GM20000 (cell line): ENCODE measurements at places on chromosomes 16 and 17.

DNA sequence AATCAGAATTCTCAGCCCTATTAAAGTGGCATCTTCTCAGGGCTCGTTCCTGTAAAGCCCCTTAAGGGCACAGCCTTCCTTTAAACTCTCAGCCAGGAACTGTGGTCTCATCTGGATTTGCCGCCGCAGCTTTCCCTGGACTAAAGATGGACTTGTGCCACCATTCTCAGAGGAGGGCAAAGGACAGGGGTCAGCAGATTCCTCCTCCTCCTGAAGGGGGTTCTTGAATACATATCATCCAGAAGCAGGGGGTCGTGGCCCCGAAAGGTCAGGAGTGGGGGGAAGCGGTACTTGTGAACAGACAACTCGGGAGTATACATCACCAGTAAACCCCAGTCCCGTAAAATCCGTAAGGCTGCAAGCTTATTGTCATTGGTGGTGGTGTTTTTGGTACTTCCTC lies 174.8 kb downstream of the RPTOR start:
- DNase-seq = no peak

DNA sequence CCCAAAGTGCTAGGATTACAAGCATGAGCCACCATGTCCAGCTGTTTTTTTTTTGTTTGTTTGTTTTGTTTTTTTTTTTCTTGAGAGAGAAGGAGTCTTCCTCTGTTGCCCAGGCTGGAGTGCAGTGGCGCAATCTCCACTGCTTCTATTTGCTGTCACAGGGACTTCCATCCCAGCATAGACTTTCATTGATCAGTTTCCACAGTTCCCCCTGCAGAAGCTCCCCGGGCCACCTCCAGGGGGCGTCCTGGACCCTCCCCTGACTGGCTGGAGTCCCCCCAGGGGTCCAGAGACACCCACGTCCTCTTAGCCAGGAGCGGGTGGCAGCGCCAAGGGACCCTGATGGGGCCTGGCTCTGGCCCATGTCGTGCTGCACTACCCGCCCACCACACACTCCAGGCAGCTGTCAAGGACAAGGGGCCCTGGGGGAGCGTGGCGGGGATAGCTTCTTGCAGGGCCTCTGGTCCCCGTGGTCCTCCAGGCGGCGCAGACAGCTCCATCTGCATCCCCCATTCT lies 3.1 kb upstream of the NPW start:
- no peak for DNase-seq

DNA sequence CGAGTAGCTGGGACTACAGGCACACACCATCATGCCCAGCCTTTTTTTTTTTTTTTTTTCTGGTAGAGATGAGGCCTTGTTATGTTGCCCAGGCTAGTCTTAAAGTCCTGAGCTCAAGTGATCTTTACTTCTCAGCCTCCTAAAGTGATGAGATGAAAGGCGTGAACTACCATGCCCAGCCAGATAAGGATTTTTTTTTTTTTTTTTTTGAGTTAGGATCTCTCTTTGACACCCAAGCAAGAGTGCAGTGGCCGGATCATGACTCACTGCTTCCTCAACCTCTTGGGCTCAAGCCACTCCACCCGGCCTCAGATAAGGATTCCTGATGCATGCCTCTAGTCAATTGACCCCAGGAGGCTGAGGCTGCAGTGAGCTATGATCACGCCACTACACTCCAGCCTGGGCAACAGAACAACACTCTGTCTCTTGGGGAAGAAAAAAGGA lies 11.2 kb upstream of the PLEKHG4 start:
- no peak for DNase-seq

DNA sequence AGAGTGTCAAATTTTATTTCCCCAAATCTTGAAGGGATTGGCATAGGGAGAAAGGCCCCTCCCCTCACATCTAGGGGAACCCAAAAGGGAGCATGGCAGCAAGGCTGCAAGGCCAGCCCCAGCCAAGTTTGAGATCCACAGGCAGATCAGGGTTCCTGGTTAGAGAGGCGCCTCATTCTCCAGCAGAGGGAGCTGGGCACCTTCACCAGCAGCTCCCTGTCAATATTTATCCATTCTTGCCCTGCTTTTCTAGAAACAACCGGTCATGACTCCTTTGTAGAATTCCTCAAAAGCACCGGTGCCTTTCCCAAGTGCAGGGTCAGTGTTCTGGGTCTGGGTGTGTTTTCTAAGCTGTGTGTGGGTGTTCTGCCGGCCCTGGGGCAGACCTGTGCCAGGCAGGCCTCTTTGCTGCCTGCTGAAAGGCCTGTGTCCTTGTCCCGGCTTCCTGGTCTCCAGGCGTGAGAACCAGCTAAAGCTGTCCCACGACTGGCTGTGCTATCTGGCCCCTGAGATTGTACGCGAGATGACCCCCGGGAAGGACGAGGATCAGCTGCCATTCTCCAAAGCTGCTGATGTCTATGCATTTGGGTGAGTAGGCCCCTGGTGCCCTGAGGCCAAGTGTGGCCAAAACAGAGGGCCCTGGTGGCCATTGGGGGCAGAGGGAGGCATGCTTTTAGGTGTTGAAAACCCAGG lies 21.2 kb upstream of the LGALS9 start:
- DNase-seq = peak; percentile 52

DNA sequence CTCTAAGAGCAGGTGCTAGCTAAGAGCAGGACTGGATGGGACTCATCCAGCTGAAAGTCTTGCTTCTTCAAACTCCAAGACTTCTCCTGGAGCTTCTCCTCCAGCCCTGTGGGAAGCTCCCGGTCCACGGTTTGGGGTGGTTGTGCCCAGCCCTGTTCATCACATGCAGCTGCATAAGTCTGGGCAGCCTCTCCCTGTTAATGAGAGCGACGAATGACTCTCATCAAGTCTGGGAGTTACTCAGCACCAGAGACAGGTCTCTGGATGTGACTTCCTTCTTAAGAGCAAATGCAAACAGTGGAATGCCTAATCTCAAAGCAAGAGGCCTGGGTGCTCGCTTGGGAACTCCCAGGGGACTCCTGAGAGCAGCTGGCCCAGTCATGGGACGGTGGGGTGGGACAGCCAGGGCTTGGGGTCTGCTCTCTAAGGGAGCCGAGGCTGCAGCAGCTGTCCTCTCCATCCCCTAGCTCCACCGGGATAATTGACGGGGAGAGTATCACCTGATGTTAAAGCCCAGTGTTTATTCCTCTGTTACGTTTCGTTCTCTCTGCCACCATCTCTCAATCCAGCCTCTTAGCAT lies 35.3 kb upstream of the CRHR1 start:
- no peak for DNase-seq

DNA sequence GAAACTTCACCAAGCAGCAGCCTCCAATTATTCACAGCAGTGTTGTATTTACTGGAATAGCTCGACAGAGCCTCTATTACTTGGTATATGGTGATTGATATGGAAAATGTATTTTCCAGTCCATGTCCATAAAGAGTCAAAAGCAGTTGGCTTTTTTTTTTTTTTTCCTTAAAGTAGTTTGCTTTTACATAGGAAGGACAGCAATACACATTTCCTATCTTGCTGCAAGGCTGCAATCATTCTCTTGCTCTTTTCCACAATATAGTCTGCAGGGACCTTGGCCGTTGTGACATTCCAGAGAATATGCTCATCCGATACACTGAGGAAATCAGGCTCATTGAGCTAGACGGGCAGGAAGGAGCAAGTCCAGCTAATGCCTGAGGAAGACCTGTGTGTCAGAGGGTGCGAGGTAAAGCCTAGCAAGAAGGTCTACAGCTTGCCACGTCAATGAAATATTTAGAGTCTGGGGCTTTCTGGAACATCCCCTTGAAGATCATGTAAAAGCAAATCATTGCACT lies 131.1 kb downstream of the ENGASE start:
- no peak for DNase-seq

DNA sequence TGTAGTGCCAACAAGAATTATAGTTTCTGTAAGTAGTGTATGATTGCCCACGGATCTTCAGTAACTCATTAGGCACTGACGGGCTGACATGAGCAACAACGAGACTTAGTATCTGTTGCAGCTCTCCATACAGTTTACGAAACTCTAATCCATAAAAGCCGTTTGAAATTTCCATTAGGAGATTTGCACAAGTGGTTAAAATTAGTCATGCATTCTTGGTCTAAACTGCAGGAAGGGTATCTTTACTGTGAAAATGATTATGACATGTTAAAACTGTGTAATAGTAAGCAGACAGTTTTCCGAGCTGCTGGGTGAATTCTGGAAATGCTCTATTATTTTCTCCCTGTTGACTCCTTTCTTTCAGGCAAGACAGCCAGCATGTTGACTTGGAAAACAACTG lies 605.0 kb downstream of the WWOX start:
- DNase-seq = no peak

GRCh38 chr17:54505404-54505803 lies 395.2 kb upstream of the TOM1L1 start:
- DNase-seq = no peak

- no peak for DNase-seq
These were observed 37.1 kb upstream of the NOL11 start for GRCh38 chr17:67680445-67681224.

DNA sequence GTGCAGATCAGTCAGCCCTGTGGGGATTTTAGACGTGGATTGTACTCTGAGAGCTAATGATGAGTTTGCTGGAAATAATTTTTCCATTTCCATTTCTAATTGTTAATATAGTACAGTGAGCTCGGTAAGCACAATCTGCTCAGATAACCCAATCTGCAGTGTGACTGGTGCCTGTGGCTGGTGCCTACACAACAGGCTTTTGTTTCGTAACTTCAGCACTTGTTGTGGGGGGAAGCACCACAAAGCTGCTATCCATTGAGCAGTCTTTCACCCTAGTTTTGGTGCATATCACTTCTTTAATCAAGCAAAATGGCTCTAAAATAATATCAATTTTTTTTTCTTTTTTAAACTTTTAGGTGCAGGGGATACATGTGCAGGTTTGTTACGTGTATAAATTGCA lies 534.9 kb upstream of the HSBP1 start:
- DNase-seq = no peak

GRCh38 chr17:37774504-37774903 lies 29.6 kb upstream of the HNF1B start:
- peak; percentile 47 for DNase-seq

GRCh38 chr16:65769055-65769465 lies 597.4 kb upstream of the CDH5 start:
- no peak for DNase-seq

DNA sequence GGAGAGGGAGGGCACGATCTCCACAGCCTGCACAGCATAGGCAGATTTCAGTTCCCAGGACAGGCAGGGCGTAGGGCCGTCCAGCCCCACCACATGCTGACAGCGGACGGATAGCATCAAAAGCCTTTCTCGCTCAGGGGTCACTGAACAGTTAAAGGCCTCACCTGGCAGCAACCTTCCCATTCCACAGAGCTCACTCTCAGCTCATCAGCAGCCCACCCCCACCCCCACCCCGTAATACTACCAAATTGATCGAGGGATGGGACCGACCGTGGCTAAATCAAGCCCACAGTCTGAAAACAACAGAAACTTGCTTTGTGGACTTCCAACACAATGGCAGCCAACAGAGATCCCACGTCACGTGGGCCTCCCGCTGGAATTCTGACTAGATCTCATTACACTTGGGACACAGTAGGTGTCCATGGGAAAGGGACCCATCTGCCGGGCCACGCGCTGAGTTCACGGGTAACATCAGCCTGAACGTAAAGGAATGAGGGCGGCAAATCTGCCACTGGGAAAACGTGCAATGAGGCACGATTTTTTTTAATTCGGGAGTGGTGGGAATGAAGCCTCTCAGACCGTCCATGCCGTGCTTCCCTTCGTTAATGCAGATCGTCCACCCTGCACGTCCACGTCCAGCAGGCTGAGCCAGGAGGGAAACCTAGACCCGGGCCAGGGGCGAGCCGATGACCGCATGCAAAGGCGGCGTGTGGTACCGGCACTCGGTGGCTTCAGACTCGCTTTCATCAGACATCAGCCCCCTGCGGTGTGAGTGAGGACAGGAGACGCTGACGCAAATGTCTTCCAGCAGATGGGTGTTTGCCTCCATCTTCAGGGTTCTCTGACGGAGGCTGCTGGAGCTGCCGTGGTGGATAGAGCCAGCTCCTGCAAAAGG lies 92.1 kb downstream of the TBC1D16 start:
- no peak for DNase-seq

DNA sequence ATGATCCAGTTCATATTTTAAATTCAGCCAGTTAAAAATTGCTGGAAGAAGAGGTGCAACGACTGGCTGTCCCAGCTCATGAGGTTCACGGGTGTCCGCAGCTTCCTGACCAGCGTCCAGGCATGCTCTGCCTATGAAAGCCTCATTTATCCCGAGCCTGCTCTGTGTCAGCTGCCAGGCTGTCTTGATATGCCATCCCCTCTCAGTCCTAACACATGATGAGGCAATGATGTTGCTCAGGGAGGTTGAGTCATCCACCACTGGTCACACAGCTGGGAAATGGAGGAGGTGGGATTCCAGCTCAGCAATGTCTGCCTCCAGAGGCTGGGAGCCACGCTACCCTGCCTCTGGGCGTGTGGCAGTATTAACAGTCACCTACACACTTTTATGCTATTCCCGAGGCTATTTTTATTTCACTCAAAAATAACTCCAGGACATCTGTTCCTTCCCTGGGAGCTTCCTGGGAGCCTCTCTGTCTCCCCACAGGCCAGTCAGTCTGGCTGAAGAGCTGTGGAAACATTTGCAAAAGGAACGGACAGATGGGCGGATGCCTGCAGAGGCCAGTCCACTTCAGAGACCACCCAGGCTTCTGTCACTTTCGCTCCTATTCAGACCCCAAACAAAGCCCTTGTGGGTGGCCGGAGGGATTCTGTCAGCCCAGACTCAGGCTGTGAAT lies 22.5 kb downstream of the RAB11FIP4 start:
- DNase-seq = no peak

DNA sequence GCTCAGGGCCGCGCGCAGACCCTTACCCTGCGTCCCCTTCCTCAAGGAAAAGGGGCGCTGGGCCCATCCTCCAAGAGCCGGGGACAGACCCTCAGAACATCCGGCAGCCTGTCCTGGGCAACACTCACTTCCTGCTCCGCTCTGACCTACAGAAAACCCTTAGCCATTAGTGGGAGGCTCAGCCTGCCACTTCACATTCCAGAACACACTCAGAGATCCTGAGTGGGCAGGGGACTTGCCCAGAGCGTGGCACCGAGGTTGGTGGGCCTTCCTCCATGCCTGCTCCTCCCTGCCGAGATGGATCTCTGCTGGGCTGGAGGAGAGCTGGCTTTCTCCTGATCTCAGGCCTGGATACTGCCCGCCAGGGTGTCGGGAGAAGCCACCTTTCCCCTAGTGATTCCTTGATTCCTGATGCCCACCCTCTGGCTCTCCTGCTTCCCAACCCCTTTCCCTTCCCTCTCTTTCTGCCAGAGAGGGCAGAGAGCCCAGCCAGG lies 1.5 kb downstream of the SCARF1 start:
- peak; percentile 67 for DNase-seq

- DNase-seq = no peak
These were observed 8.5 kb upstream of the ZFP3 start for GRCh38 chr17:5069724-5070123.

- no peak for DNase-seq
These were observed 600.5 kb upstream of the RBFOX1 start for GRCh38 chr16:6732166-6732565.

- no peak for DNase-seq
These were observed 207.6 kb downstream of the FTO start for GRCh38 chr16:53911513-53911912.

DNA sequence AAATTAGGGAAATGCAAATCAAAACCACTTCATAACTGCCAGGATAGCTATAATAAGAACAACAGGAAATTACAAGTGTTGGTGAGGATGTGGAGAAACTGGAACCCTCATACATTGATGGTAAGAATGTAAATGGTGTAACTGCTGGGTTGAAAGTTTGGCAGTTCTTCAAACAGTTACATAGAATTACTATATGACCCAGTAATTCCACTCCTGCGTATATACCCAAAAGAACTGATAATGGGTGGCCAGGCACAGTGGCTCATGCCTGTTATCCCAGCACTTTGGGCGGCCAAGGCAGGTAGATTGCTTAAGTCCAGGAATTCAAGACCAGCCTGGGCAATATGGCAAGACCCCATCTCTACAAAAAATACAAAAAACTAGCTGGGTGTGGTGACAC lies 4.5 kb upstream of the CMTM4 start:
- no peak for DNase-seq
